ENCODE measurements at places on chromosomes 16 and 17. TPM values are rescaled to one million over a fixed set of nuclear protein-coding genes. Genes with fewer than 3 reads are reported as not detected.

DNA sequence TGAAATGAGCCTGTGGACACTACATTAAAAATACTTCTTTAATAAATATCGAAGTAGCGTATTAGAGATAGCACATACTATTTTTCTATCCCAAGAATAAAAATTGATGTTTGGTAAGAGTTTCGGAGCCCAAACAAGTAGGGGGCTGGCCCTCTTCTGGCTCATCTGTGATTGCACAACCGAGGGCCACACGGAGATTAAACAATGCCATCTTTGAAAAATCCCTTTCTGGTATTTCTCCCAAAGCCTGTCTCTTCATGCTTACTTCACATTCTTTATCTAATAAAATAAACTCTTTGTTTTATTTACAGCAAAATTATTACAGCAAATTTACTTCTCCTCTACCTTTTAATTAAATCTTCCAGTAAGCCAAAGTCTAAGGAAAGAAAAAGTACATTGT, 9.6 kb upstream of the MYH11 start:
- H3K36me3 ChIP-seq, result no peaks in the 10 kb centered on the region
- DNase-seq, result no peak
- no peaks in the 10 kb centered on the region for H3K27me3 ChIP-seq
- H3K4me3 ChIP-seq, result no peak overlapping the region
- peaks cover 3% of the 10 kb centered on the region for H3K4me1 ChIP-seq

DNA sequence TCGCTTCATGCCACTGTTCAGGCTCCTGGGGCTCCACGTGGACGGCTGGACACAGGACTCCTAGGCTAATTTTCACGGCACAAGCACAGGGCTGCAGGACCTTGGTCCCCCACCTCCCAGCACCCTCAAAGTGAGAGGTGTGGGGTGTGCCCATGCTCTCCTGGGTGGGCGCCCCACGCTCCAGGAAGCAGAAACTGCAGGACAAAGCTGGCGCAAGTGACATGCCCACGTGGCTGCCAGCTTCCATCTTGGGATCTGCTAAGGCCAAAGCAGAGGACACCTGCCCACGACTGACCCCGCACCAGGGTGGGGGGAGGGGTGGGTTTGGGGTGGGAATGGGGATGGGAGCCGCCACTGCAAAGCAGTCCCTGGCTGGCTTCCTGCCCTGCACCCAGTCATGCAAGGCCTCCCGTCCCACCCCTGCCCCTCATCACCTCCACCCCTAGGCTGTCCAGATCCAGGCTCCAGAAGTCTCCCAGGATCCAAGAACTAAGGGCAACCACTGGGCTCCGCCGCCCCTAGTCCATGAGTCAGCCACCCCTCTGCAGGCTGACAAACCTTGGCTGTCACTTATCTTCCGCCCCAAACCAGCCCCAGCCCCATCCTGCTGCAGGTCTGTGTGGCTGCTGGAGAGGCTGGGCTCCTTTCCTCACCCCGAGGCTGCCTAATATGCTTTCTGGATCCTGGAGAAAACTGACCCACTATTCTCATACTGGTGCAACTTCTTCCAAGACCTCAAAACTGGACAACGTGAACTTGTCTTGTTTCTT, 11.1 kb downstream of the USP6 start:
- no peaks in the 10 kb centered on the region for H3K27me3 ChIP-seq
- no peaks in the 10 kb centered on the region for H3K36me3 ChIP-seq
- H3K4me3 ChIP-seq, result no peak overlapping the region
- peaks cover 16% of the 10 kb centered on the region for H3K4me1 ChIP-seq

GRCh38 chr16:25988084-25988483, 296.3 kb downstream of the HS3ST4 start:
- H3K4me3 ChIP-seq, result no peak overlapping the region
- DNase-seq, result no peak
- H3K36me3 ChIP-seq, result no peaks in the 10 kb centered on the region
- H3K27me3 ChIP-seq, result no peaks in the 10 kb centered on the region
- no peak overlapping the region for H3K27ac ChIP-seq

DNA sequence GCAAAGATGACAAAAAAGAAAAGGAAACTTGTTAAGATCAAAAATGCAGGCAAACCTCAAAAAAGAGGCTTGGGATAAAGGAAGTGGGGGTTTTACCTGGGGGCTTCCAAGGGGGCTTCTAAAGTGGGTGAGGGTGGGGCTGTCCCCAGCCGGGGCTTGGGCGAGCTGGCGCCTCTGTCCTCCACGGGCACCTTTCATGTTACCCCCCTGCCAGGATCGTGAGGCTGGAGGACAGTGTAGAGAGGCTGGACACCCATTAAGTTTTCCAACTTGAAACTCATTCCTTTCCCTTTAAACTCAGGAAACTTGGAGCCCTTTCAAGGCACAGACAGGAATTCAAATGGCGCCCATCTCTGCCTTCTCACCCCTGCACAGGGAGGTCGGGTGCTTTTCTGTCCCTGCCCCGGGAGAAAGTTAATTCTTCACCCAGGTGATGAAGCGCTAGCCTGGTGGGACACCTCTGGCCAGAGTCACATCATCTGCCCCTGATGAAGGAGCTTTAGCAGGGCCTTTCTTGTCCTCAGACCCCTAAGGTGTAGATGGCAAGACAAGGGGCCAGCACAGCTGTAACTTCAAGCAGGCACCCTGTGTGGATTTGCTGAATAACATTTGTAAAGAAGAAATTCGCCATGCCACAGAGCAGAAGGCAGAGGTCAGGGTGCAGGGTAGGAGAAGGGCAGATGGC, 87.3 kb downstream of the C16orf78 start:
- DNase-seq, result no peak
- no peak overlapping the region for H3K4me3 ChIP-seq
- no peak overlapping the region for H3K27ac ChIP-seq
- no peaks in the 10 kb centered on the region for H3K4me1 ChIP-seq
- H3K36me3 ChIP-seq, result no peaks in the 10 kb centered on the region

DNA sequence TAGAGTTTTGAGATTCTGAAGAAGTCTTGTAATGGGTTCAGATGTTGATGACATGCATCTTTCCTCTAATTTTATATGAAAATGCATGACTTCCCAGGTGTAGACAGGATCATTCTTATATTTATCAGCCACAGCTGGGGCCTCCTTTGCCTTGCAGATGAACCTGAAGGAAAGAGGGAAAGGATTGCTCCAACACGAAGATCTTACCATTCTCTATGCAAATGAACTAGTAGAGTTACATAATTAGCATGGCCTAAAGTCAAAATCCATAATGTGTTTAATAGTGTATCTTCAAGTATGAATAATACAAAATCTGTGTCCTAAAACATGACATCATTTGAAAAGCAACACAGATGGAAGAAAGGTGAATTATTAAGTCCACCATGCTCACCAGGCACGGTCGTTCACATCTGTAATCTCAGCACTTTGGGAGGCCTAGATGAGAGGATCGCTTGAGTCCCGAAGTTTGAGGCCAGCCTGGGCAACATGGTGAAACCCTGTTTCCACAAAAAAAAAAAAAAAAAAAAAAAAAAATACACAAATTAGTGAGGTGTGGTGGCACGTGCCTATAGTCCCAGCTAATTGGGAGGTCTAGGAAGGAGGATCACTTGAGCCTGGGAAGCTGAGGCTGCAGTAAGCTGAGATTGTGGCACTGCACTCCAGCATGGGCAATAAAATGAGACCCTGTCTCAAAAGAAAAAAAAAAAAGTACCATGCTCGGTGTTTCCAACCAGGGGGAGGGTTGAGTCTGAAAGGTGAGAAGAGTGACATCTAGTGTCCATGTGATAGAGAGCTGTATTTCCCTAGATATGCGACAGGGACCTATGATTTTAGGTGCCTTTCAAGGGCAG, 6.3 kb downstream of the VWA3A start:
- H3K27ac ChIP-seq, result no peak overlapping the region
- no peak overlapping the region for H3K4me3 ChIP-seq

DNA sequence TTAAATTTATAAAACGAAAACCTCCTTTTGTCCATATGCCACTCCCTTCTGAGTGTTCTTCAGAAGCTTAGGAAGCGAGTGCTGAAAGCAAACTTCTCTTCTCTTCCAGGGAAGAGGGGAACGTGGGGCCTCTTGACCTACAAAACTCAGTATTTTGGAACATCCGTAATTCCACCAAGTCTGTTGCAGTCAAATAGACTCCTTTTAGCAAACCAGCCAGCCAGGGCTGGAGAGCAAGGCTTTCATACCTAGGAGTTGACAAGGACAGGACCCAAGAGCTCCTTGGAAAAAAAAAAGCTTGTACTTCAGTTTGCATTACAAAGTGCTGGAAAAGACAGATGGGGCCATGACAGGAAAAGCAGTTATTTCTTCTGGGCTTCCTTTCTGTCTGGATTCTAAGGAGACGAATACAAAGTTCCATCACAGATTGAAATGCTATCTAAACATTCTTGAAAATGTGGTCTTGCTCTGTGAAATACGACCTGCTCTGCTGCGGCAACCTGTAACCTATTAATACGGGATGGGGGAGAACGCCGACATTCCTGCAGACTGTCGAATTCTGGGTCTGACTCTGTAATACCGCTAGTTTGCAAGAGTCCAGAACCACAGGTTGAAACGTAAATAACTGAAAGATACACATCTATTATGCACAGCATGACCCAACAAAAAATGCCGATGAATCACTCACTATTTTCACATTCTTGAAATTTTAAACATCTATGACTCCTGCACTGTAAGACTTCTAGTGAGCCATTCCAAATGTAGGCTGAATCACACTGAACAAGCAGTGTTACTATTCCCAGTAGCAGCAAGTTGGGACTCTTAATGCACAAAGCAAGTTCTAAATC, 20.6 kb downstream of the VPS53 start:
- H3K4me3 ChIP-seq, result no peak overlapping the region
- no peak for DNase-seq
- H3K27me3 ChIP-seq, result no peaks in the 10 kb centered on the region
- H3K4me1 ChIP-seq, result no peaks in the 10 kb centered on the region
- H3K27ac ChIP-seq, result no peak overlapping the region

DNA sequence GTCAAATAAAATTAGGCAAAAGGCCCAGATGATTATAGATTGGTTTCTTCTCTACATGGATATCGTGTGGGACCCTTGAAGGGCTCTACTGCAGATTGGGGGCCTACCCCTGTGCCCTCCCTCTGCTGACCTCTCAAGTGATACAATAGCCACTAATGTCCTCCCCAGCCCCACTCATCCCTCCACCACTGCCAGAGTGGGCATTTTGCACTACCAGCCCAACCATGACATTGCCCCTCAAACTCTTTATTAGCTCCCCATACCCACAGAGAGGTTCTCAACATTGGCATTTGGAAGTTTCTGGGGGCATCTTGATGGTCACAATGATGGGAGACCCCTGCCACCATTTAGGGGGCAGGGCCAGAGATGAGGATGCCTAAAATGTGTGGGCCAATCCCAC, 41.8 kb downstream of the CCDC182 start:
- no peak for DNase-seq
- H3K4me1 ChIP-seq, result no peaks in the 10 kb centered on the region
- H3K27ac ChIP-seq, result no peak overlapping the region
- H3K4me3 ChIP-seq, result no peak overlapping the region

GRCh38 chr16:10130538-10130937, 51.7 kb downstream of the GRIN2A start:
- no peaks in the 10 kb centered on the region for H3K27me3 ChIP-seq
- no peak for DNase-seq
- H3K27ac ChIP-seq, result no peak overlapping the region
- H3K4me3 ChIP-seq, result no peak overlapping the region
- no peaks in the 10 kb centered on the region for H3K4me1 ChIP-seq
- no peaks in the 10 kb centered on the region for H3K36me3 ChIP-seq

DNA sequence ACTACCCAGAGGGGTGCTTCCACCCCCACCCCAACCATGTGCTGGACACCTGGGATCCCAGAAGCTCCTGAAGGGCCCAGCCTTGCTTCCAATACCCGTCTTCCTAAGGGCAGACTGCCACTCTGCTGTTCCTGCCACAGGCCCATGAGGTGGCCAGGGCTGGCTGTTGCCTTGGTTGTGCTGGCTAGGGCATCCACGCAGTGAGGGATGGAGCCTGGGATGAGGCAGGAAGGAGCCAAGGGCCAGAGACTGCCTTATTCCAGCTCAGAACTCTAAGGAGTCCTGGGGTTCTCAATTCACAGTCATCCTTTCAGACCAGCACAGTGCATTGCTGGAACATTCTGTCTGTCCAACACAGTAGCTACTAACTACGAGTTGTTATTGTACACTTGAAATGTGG, 37.8 kb downstream of the BCO1 start:
- H3K36me3 ChIP-seq, result no peaks in the 10 kb centered on the region
- no peaks in the 10 kb centered on the region for H3K27me3 ChIP-seq
- no peak overlapping the region for H3K4me3 ChIP-seq
- peak overlapping the region; percentile 47 for H3K27ac ChIP-seq
- DNase-seq, result no peak

The CORO1A gene
- 29.1 TPM for total RNA-seq

DNA sequence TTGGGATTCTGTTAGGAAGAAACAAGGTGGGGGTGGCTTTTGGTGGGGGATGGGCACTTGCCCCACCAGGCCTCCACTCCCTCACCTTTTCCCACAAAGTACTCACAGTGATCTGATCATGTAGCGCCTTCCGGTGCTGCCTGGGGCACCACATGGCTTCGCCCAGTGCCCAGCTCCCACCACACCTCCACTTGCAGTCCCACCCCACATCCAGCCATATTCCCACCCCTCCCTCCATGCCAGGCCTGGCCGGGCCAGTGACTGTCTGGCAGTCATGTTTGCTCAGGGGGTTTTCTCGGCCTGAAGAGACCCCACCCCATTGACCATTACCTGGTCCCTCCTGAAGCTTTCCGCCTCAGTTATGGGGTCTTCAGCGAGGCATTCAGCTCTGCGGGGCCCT, 201.5 kb downstream of the SPECC1 start:
- H3K4me3 ChIP-seq, result no peak overlapping the region
- no peaks in the 10 kb centered on the region for H3K4me1 ChIP-seq
- no peaks in the 10 kb centered on the region for H3K27me3 ChIP-seq
- no peaks in the 10 kb centered on the region for H3K36me3 ChIP-seq

The RHBDL1 gene
- not detected for total RNA-seq

- H3K27ac ChIP-seq, result peak overlapping the region; percentile 54
- no peaks in the 10 kb centered on the region for H3K27me3 ChIP-seq
- no peak for DNase-seq
- H3K36me3 ChIP-seq, result peaks cover 22% of the 10 kb centered on the region
These were observed 643 bp downstream of the HIGD1B start for GRCh38 chr17:44848257-44848795.

- H3K4me3 ChIP-seq, result no peak overlapping the region
- H3K4me1 ChIP-seq, result no peaks in the 10 kb centered on the region
- H3K27me3 ChIP-seq, result no peaks in the 10 kb centered on the region
- no peak overlapping the region for H3K27ac ChIP-seq
- H3K36me3 ChIP-seq, result no peaks in the 10 kb centered on the region
- no peak for DNase-seq
These were observed 53.7 kb upstream of the ETV4 start for GRCh38 chr17:43599835-43600234.

DNA sequence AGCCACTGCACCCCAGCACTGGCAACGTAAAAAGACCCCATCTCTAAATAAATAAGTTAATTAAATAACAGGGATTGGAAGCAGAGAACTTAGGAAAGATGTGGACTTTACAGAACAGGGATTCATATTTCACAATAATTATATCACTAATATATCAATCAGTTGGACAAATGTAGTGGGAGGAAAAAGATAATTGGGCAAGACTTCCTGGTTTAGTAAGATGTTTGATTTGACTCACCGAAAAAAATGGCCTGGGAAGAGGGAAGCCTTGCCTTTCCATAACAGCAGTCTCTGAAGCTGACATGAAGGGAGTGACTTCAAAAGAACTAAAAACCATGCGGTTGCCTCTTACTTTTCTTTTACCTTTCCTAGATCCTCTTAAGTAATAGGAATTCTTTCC, 15.2 kb upstream of the C17orf78 start:
- H3K4me1 ChIP-seq, result peaks cover 26% of the 10 kb centered on the region
- DNase-seq, result no peak
- peaks cover under 1% of the 10 kb centered on the region for H3K36me3 ChIP-seq
- H3K27me3 ChIP-seq, result no peaks in the 10 kb centered on the region
- H3K4me3 ChIP-seq, result no peak overlapping the region

Measured in esophagus squamous epithelium (tissue), 5 donors.